ENCODE measurements at places on chromosomes 16 and 17.

DNA sequence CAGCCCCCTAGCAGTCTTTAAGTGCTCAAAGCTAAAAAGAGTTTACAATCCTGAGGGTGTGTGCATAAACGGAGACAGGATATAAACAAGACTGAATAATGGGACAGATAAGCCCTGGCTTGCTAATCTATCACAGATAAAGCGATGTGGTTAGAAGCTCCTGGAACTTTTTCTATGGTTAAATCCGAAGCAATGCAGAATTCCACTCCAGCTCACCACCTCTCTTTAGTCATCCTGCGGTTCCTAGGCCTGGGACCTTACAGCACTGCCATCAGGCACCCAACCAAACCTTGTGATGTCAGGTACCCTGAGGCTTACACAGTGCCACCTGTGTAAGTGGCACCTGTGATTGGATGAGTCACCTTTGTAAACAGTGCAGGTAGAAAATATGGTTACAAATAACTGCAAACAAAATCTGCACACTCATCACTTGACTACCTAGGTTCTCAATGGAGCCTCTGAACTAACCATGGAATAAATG lies 31.5 kb upstream of the B4GALNT2 start:
- DNase-seq = no peak

- no peak for DNase-seq
These were observed 126.0 kb upstream of the GOT2 start for GRCh38 chr16:58859958-58860669.

GRCh38 chr16:67843343-67843765 lies 1.2 kb downstream of the THAP11 start:
- DNase-seq = no peak

DNA sequence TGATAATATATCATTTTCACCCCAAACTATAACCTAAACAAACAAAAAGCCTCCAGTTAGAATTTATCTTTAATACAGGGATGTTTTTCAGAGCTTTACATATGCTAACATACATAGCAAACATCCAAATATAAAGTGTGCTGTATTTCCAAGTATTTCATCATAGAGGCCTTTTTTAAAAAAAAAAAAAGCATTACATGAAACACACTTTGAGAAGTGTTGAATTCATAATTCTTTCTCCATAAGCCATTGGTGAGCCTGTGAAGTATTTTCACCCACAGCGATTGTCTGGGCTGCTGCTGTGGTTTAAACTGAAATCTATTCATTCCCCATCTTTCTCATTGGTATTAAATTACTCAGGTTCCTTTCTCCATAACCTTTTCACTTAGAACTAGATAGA lies 503.4 kb upstream of the CDH8 start:
- DNase-seq = no peak

GRCh38 chr17:50426814-50427787 lies 1.1 kb downstream of the ACSF2 start:
- no peak for DNase-seq

DNA sequence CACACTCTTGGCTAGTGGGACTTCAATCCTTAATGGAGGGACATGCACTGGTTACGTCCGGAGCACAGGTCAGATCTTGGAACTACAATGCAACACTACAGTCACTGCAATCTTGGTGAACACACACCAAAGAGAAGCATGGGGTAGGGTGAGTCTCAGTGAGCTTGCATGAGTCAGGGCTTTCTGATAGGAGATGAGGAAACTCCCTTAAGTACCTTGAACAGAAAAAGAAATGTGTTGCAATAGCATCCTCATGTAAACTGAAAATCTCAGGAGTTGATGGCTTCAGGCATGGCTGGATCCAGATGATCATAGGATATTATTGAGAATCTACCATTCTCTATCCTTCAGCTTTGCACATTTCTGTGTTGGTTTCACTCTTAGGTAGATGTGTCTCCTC lies 54.1 kb downstream of the CES1 start:
- no peak for DNase-seq

- DNase-seq = no peak
These were observed 20.1 kb upstream of the RAI1 start for GRCh38 chr17:17661134-17661533.
